HepG2 (cell line): ENCODE measurements at places on chromosomes 13 and 19. TPM values are rescaled to one million over a fixed set of nuclear protein-coding genes. Genes with fewer than 3 reads are reported as not detected.

Gene CALR3
- polyA plus RNA-seq: not detected in 2 replicates

Gene PSENEN
- 16.9 and 22.6 TPM in 2 replicates for polyA plus RNA-seq

DNA sequence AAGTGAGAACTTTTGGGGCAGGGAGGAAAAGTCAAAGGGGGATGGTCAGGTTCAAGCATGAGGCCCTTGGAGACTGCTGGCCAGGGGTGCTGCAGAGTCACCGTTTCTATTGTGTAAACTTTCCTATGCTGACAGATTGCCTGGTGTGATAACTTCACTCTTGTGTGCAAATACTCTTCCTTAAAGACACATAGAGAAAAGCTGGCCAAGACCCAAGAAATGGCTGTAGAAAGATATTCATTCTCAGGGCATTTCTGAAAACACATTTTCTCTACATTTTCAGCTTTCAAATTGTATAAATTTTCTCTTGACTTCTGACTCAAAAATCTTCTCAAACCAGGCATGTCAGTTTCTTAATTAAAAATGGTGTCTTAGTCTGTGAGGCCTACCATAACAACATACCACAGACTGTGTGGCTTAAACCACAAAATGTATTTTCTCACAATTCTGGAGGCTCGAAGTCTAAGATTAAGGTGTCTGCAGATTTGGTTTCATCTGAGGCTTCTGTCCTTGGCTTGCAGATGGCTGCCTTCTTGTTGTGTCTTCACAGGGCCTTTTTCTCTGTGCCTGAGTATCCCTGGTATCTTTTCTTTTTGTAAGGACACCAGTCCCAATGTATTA lies 304.5 kb downstream of the KCNRG start:
- DNase-seq: peak; percentile 24

GRCh38 chr13:56909896-56910600 lies 230.7 kb upstream of the PRR20A start:
- DNase-seq: no peak

DNA sequence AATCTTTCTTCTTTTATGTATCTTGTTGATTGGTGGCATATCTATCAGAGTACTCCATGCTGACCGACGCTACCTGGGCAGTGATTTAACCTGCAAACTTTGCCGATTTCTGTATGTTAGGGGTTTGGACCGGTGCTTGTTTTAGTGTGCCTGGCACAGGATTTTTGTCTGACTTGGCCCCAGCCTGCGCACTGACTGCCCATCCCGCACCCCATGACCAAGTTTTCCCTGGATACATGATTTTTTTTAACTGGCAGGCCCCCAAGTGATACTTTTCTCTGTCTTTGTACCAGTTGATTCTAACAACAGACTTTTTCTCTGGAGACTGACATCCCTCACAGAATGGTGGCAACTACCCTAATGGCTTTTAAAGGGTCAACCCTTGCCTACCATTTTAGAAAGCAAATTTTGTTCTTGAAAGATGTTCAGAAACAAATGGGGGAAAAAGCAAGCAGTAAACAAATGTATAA lies 69.0 kb upstream of the C1QTNF9B start:
- no peak for DNase-seq

GRCh38 chr13:77919246-77919920 lies 752 bp upstream of the EDNRB start:
- DNase-seq: no peak

DNA sequence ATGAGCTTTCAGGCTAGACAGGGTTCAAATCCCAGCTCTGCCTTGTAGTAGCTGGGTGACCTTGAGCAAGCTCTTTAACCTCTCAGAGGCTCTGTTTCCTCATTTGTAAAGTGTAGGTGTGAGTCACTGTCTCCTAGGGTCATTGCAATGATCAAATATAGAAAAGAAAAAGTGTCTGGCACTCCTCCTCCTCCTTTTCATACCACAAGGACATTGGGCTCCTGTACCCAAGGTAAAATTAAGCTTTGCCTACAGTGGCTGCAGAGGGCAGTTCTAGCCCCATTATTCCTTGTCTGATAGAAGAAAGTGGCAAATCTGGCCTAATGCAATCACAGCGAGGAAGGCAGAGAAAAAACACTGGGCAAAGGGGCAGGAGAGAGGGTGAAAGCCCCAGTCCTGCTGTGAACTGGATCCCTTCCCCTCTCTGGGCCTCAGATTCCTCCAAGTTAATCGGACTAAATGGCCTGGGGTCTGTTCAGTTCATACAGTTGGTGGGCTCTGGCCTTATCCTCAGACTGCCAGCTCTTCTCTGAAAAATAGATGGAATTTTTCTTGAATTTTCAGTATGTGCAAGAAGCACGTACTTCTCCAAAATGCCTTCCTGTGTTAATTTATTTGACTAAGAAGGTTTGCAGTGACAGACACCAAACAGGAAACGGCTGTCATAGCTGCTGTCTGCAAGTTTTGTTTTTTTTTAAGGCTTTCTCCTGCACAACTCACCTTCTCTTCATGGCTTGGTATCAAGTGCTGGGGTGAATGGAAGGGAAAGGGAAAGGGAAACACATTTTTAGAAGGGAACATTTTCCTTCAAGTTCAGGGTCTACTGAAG lies 35.3 kb downstream of the RGCC start:
- no peak for DNase-seq
